ENCODE measurements at places on chromosomes 12 and 14.
A peak's percentile ranks its signal among the peaks of the same experiment; 100 is the strongest.

DNA sequence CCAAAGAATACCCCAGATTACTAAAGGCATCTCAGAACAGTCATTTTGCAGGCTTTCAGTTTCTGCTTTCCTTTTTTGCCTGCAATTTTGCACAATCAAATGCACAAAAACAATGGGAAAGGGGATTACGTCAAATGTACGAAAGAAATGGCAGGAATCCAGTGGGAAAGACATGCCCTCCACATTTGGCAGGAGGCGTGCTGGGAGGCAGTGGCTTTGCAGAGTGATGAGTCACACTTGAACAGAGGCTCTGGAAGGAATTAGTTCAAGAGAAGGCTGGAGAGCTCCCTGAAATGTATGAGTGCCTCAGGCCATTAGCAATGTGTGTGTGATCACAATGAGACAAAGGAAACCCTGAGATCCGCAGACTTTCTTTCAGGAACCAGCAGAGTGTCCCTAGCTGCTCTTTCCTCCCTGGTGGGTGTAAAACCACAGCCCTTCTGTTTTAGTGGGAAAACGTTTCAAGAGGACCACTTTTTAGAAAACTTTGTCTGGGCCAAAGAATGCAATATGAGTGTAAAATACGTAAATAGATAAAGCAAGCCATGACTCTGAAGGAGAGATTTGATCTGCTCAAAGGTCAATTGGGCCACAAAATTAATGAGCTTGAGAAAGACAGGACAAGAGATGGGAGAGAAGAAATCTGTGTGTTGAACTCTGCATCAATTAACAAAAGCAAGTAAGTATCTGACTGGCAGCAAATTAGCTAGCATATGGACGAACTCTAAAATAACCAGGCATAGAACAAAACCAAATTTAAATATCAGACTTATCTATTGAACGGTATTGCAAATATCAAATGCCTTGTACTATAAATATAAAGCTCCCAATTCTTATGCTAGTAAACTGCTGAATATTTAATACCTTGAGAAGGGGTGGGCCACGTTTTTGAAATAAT lies 155.4 kb upstream of the PDE3A start:
- peak; percentile 92 for DNase-seq

GRCh38 chr14:69260190-69260860 lies 367 bp downstream of the GALNT16 start:
- DNase-seq: peak; percentile 6

DNA sequence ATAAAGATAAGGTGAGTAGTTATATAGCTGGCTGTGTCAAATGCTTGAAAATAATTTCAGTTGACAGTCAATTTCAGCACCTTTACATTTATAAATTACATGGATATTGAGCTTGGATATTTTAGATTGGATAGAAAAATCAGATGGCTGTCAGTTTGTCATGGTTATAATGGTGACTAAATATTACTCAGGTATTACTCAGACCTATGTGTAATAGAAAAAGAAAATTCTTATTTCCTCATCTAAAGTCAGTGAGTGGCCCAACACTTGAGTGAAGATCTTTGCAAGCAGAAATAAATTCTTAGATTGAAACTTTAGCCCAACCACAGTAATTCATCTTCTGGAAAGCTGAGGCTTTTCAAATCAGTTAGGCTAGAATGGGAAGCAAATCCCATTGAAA lies 354.4 kb downstream of the NAV3 start:
- no peak for DNase-seq

GRCh38 chr14:69964841-69965240 lies 85.6 kb downstream of the SMOC1 start:
- DNase-seq: no peak

GRCh38 chr14:56413721-56414120 lies 165.9 kb upstream of the TMEM260 start:
- no peak for DNase-seq

DNA sequence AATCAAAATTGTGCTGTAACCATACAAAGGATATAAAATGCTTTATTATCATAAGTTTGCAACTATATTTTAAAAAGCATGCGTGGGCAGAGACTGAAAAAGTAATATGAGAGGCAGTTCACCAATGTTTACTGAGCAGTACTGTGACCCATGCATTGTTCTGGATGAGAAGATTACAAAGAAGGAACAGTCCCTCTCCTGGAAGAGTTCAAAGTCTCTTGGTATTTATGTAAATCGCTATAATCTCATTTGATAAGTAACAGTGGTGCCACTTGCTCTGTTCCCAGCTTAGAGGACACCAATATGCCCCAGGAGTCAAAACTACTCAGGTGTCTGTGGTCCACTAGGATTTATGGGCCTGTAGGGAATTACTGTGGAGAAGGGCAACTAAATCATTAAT lies 2.1 kb upstream of the CMAS start:
- DNase-seq: no peak

DNA sequence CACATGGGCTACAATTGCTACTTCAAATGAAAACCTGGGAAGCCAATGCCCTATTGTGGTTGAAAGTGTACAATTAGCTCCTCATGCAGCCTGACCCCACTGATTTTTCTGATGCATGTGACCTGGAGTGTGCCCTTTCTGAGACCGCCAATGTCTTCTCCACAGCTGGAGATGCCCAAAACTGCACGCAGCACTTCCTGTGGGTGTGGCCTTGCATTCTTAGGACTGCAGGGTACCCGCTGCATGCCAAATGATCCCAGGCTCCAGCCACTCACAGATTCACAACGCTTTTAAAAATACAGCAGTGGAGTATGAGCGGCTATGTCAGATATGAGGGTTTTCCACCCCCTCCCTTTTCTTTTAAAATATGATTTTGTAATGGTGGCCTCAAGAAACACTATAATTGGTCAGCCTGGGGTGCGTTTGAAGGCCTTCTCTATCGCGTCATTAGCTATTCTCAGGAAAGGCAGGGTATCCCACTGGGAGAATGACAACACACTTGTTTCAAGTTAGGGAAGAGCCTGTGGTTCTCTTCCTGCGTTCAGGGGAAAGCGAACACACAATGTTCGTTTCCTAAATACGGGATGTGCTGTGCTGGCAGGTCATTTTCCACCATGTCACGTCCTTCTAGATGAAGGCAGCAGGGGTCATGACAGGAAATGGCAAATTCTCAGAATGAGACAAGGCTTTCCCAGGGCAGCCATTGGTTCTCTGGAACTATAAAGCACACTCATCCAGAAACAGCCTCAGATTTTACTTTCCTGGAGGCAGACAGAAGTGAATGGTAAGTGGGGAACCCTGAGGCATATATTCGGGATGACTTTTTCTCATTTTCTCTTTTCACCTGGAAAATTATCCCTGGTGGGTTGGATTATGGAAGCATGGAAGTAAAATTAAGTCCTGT lies at the start of gene APOLD1:
APOLD1 (plus strand) TSS at position 749 of the 904 bp plus-strand sequence; CDS start at position 782, 33 bp downstream.
- no peak for DNase-seq

DNA sequence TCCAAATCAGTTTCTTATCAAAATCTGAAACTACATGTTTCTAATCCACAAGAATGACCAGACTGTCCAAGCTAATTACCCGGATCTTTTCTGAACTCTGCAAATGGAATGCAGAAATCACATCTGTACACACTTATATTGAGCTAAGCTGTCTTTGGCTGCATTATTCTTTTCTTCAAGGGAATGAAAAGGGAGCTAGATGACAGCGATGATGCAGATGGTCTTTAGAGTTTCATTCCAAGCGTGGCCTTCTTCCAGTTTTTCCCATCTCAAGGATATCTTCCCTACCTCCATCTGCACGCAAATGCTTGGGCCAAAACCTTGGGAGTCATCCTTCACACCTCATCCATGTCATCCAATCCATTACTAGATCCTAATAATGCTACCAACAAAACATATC lies 12.6 kb downstream of the KCNH5 start:
- DNase-seq: no peak
